ENCODE measurements at places on chromosomes 2 and 18. TPM values are rescaled to one million over a fixed set of nuclear protein-coding genes. Genes with fewer than 3 reads are reported as not detected.

Gene TEKT4
- total RNA-seq, result 0.49 TPM

Gene MERTK
- total RNA-seq, result 0.63 TPM

Gene SMYD1
- not detected for total RNA-seq

Gene RESP18
- total RNA-seq, result not detected

Gene ITPRIPL1
- total RNA-seq, result 51.4 TPM

Gene CAVIN2
- not detected for total RNA-seq
